ENCODE measurements at places on chromosomes 12 and 14. TPM values are rescaled to one million over a fixed set of nuclear protein-coding genes. Genes with fewer than 3 reads are reported as not detected.

The TAS2R46 gene
- 0.27 TPM for total RNA-seq

The OR10G3 gene
- not detected for total RNA-seq

The MMP14 gene
- total RNA-seq, result 19.9 TPM

The LMO3 gene
- 2.6 TPM for total RNA-seq

The PLEKHG7 gene
- not detected for total RNA-seq

Data from left ventricle myocardium superior (tissue), 1 donor.